ENCODE measurements at places on chromosomes 3 and 15.

DNA sequence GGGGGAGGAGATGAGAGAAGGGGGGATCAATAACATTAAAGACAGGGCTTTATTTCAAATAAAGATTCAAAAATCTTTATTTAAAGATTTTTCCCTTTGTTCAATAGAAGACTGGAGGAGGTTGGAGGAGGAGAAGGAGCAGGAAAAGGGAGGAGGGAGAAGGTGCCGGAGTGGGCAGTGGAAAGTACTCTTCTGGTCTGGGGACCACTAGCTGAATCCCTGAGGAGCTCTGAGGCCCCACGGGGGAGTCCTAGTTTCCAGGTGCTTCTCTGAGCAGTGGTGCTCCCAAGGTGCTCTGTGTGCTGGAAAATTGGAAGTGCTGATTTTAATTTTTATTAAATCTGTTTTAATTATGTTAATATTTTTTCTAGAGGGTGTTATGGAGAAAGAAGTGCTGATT lies 19.4 kb upstream of the SEMA4B start:
- no peak for DNase-seq

- DNase-seq, result no peak
Observed at GRCh38 chr15:70387081-70387480, 289.4 kb upstream of the TLE3 start.

GRCh38 chr15:72474466-72474911 lies 359 bp downstream of the ARIH1 start:
- DNase-seq, result no peak

GRCh38 chr3:61682671-61683548 lies 121.5 kb downstream of the PTPRG start:
- peak; percentile 37 for DNase-seq

GRCh38 chr3:196684548-196685407 lies 27.3 kb downstream of the CEP19 start:
- DNase-seq, result peak; percentile 68

DNA sequence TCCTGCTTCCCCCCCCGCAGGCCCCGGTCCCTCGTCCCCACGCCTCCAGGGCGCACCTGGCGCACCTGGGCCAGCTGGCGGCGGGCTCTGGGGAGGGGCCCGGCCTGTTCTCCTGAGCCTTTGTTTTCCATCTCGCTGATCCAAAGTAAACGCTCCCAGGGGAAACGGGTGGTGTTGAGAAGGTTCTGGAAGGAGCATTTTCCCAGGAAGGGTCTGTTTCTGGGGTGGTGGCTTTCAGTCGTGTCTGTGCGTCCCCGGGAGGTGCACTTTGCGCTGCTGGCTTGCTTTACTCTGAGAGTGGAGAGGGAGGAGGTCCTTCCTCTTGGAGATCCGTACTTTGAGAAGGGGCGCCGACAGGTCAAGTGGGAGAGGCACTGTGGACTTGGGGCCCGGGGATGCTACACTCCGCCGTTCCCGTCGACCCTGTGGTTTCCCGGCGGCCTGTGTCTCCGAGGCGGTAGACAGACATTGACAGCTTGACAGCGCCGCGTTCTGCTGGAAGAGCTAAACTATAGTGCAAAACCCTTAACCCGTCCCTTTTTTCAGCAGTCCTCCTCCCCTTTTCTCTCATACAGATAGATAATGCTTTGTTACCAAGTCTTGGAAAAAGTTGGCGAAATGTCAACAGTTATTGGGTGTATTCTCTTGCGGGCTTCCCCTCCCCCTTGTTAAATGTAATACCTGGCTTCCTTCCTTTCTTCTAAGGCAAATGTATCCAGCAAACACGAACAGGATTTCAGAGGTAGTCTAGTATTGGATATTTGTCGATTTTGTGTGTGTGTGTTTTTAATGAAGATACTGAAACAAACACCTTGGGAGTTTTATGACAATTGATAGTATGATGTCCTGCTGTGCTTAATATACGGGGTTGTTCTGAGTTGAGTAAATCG lies 6.5 kb downstream of the TPM1 start:
- DNase-seq, result peak; percentile 65

DNA sequence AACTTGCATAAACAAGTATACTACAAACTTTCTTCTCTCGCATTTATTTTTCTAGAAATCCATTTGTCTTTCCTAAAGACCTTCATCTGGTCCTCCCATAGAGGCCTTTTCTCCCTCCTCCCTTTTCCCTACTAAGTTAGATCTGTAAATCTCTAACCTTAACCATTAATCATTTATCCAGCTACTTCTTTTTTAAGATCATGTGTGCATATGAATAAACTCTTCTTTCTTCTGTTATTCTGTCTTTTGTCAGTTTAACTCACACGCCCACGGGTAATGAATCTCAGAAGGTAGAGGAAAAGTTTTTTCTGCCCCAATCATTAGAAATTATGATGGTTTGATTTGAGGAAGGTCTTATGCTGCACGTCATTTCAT lies 48.7 kb upstream of the FHIT start:
- no peak for DNase-seq

- no peak for DNase-seq
Observed at GRCh38 chr3:158768881-158769543, 32.8 kb upstream of the MFSD1 start.

- DNase-seq, result no peak
Observed at GRCh38 chr3:127072971-127073783, 90.3 kb downstream of the PLXNA1 start.

DNA sequence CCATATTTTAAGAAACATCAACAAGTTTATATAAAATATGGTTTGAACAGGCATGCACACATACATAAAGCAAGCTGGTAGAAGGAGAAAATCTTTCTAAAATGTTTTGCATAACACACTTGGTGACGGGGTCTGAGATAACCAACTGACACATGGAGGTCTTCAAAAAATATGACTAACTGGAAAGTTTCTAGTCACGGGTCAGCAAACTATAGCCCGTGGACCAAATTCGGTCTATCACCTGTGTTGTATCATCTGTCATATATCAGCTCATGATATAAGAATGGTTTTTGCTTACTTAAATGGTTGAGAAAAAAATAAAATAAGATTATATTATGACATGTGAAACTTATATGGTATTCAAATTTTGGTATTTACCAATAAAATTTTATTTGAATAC lies 465.1 kb downstream of the FOXP1 start:
- no peak for DNase-seq

Data from COR-L47 (cell line).